Activated naive CD4-positive, alpha-beta T cell (primary cell): ENCODE measurements at places on chromosomes 3 and 15.

DNA sequence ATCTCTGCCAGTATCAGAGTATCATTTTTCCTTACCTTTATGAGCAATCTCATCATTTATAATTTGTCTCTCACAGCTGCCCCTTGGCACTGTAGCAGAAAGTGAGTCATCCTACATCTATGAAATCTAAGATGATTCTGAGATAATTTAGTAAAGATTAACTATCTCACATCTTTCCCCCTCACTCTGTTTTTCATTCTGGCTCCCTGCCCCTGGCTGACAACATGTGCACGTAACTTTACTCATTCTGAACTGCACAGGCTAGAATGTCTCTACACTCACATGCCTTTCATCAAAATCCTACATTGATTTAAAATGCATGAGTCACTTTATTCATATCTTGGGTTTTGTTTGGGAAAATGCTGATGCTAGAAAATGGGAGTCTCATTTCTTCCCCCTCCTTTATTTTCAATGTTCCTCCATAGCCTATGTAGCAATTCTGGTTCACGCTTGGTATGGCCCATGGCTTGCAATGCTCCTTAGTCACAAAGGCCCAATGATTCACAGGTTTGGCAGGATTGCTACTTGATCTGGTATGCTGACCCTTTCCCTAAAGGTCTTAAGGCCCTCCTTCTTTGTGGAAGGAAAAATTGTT, 838.5 kb downstream of the TUSC7 start:
- no peak for DNase-seq

DNA sequence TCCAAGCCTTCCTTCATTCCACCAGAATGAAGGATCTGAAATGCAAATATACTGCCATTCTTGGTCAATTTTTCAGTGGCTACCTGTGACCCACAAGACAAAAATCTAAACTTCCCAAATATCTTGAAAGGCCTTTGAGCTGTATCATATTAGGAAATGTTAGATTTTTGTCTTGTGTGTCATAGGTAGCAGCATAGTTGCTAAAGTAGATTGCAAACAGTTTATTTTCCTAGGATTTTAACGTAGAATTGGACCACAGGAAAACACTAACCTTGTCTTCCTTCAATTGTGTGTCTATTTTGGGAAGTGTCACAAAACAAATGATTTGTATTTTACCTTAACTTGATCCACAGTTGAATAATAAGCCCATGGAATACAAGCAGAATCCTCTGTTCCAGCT, 42.4 kb downstream of the CP start:
- DNase-seq: no peak

DNA sequence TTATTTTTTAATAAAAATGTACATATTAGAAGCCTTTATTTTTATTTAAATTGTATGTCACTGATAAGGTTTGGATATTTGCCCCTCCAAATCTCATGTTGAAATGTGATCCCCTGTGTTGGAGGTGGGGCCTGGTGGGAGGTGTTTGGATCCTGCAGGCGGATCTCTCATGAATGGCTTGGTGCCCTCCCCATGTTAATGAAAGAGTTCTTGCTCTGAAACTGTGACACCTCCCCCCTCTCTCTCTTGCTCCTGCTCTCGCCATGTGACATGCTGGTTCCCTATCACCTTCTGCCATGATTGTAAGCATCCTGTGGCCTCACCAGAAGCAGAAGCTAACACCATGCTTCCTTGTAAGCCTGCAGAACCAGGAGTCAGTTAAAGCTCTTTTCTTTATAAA, 13.0 kb downstream of the AGTR1 start:
- DNase-seq: no peak

- no peak for DNase-seq
Measured at GRCh38 chr15:47963265-47963664, 157.5 kb upstream of the SLC24A5 start.

GRCh38 chr3:32946973-32947788, 4.3 kb upstream of the CCR4 start:
- no peak for DNase-seq

DNA sequence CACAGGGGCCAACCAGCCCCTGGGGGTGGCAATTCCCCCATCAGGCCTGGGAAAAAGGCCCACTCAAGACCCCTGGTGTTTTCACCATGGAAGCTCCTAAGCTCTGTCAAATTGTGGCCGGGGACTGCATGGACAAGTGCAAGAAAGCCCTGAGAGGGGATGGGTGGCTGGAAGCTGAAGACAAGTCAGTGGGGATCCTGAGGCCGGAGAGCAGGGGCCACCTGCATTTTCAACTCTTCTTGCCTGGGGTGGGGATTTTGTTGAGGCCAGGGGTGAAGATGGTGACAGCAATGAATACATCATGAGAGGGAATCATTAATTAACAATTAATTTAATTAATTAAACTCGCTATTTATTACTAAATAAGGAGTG, 33.9 kb downstream of the FEM1B start:
- no peak for DNase-seq

DNA sequence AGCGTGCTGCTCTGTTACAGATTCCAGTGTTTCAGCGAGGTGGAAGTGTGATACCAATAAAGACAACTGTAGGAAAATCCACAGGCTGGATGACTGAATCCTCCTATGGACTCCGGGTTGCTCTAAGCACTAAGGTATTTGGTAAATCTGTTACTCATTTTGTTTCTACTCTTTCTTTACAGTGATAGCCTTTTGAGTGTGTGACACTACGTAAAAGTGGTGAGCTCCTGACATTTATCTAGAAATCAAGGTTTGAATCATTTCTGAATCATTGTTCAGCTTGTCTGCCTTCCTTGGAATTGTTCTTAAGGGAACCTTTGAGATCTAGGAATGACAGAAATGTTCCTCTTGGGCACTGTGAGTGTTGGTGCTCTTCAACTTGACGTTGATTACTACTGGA, 11.2 kb upstream of the CAPN3 start:
- no peak for DNase-seq

DNA sequence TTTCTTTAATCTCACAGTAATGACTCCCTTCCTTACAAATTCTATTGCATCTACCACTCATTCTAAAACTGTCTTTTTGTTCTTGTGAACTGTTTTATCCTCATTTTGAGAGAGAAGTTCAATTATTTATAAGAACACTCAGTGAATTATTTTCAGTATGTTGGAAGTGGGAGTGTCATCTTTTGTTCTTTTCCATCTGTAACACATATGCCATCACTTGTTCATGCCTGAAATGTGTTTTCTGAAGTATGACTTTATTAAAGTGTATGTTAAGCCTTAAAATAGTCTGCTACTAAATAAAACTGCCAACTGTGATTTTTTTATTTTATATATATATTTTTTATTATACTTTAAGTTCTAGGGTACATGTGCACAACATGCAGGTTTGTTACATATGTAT, 623.0 kb upstream of the CBLB start:
- no peak for DNase-seq
